ENCODE measurements at places on chromosomes 5 and 9.
A peak's percentile ranks its signal among the peaks of the same experiment; 100 is the strongest.

- no peak for ATAC-seq
Observed at GRCh38 chr5:74903165-74903787, 37.1 kb upstream of the FAM169A start.

DNA sequence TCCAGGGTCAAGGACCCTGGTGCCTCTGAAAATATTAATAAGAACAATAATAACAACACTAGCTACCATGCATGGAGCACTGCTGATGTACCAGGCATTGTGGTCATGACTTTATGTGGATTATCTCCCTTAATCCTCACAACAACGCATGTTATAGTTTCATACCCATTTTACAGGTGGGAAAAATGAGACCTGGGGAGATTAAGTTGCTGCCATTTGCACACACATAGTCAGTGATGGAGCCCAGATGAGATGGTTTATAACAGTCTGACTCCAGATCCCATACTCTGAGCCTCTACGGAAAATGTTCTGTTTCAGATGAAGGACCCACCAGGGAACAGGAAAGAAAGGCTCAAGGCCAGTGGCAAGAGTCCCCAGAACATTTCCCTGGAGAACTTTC lies 48.2 kb upstream of the PPARGC1B start:
- no peak for ATAC-seq

GRCh38 chr9:137956688-137957385 lies 79.3 kb downstream of the CACNA1B start:
- no peak for ATAC-seq

- ATAC-seq: no peak
Observed at GRCh38 chr5:140185409-140185808, 10.4 kb downstream of the CYSTM1 start.

- ATAC-seq: peak; percentile 94
Observed at GRCh38 chr5:151164687-151165392, 7.3 kb upstream of the ANXA6 start.

GRCh38 chr9:129624947-129625346 lies 1.0 kb upstream of the NTMT1 start:
- peak; percentile 34 for ATAC-seq

DNA sequence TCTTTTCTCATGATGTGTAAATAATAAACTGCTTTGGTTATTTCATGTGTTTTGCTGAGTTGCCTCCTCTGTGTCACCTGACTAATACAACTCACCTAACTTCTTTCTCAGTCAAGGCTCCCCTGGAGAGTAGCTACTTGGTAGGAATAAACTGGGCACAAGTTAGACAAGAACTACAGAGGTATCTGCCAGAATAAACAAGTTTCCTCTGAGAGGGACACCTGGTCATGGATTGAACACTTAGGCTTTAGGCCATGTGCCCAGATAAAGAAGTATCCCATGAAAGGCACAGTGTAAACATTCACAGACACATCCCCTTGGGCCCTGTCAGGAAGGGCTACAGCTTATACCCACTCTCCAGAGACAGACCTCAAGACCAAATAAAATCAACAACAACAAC lies 532.5 kb downstream of the KIF4B start:
- no peak for ATAC-seq

DNA sequence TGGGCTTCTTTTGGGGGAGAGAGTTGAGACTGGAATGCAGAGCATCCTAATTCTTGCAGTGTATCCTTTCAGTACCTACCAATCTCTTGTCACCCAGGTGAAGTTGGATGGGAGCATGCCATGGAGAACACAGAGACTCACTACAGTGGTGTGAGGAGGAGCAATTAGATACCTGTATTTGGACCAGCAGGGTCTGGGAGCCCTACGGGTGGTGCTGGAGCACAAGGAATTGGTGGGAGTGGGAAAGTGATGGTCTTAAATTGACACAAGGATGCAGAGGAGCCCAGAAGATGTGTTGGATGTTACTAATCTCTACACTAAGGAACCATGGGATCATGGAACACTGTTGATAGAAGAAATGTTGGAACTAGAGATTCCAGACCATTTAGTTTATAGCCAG lies 212.7 kb downstream of the CHSY3 start:
- ATAC-seq: no peak

DNA sequence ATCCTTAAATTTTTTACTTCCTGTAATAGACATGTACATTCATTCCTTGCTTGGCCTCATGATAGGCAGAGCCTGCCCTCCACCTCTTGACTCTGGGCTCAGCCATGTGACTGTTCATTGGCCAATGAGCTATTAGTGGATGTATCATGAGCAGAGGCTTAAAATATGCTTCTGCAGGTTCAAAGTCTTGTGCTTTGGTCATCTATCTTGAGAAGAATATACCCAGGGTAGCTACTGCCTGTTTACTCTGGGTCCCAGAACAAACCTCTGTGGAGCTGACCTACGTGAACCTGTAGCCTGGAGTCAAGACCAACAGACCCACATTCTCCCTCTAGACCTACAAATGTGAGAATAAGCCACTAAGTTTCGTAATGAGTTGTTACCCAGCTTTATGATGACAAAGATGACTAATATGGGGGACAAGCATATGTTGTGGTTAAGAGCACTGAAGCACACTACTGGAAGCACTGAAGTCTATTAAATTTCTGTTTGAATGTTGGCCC lies 244.4 kb downstream of the MAST4 start:
- ATAC-seq: peak; percentile 93

GRCh38 chr9:87420884-87421283 lies 76.8 kb upstream of the DAPK1 start:
- ATAC-seq: no peak

- ATAC-seq: no peak
Observed at GRCh38 chr5:33372721-33373472, 67.9 kb upstream of the TARS1 start.

DNA sequence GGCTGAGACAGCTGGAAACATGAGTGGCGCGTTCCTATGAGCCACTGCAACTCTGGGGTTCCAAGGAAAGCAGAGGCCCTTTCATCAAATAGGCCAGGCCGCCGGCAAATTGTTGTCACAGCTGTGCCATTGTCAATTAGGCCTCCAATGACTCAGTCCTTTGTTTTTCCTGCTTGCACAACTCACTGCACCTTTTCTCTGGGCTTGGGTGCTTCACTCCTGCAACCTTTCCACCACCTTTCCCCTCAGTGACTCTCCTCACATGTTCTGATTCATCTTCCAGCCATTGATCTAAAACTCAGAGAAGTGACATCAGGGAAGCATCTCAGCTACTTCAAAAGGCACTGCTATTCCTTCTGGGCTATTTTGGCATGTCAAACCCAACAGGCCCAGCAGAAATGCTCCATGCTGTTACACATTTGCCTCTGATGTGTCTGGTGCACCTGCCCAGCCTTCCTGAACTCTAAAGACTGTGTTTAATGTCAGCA lies 653.7 kb downstream of the NR2F1-AS1 start:
- ATAC-seq: no peak

DNA sequence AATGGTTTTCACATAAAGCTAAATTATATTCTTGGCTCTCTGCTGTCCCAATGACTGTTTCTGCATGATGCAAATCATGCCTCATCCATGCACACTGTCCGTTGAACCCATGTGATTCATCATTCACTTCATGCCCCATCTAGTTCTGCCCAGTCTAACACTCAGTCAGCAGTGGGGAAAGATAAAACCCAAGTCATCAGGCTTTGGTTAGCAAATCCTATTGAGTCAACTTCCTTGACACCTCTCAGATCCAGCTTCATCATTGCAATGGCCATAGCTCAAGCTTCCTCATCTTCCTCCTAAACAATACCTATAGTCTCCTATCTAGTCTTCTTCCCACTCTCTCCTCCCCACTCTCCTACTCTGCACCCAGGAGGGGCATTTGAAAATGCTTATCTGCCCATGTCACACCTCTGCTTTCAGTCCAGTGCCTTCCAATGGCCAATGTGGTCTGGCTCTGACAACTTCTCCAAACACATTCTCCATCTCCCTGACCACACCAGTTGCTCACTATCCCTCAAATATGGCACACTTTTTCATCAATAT lies 266.0 kb upstream of the TRIM32 start:
- ATAC-seq: no peak

Measured in activated CD4-positive, CD25-positive, alpha-beta regulatory T cell treated with anti-CD3 and anti-CD28 coated beads, Interleukin-2, amount 50 U/mL, for 24 hours (primary cell).